ENCODE measurements at places on chromosomes 11 and 22.

- DNase-seq = no peak
Observed at GRCh38 chr11:58861533-58861932, 17.0 kb upstream of the GLYATL2 start.

DNA sequence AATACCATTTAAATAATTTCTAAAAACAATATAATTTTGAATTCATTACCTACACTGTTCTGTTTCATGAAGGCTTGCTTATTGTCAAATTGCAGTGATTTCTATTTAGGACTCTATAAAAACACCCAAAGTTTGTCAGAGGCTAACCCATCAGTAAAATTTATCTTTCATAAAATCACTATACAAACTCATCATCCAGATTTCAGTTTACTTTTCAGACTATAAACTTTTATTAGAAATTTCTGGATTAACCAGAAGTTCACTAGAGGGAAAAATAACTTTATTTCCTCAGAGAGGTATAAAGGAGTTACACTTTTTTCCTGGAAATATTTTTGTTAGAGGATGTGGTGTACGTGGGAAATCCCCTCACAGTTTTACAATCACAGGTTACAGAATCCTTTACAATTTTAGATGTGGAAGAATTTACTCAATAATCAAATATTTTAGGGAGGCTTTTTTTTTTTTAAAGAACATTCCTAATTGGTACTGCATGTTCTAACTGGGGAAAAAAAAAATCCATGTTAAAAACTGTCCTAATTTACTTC lies 176.7 kb downstream of the SWAP70 start:
- no peak for DNase-seq

DNA sequence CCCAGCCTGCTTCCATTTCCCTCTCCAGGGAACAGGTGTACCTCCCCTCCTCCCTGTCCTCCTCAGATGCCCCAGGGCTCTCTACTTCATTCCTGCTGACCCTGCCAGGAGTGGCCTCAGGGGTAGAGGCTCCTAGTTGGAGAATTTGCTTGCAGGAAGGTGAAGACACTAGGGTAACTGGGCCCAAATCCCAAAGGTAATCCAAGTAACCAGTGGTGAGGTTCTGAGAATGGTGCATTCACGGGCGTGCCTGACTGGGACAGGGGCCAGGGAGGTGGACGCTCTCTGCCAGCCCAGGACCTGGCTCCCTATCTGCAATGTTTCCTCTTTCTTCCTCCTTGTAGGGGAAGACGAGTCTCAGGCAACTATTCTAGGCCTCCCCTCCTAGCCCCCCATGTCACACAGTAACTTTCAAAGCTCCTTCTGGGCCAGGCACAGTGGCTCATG lies 2.9 kb downstream of the SLC35C1 start:
- no peak for DNase-seq

- no peak for DNase-seq
Observed at GRCh38 chr22:23762842-23763578, at the start of gene C22orf15. C22orf15 (plus strand) TSS chr22:23762990; CDS start chr22:23763307, 317 bp downstream.

DNA sequence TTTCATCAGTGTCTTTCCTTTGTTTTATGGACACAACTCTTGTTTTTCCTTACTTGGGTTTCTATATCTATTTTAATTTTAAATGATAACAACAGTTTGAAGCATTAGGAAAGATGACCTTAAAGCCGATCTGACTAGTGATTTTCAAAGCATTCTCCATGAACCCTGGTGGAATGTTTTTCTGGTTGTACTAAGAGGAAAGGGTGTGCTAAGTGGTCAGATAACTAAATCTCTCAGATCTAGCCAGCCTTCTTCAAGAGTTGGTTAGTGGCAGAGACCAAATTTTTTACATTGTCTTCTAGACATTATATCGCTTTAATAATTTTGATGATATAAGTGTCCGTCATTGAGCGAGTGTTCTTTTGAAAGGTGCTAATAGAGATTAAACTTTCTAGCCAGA lies 134.4 kb downstream of the METTL15 start:
- no peak for DNase-seq

DNA sequence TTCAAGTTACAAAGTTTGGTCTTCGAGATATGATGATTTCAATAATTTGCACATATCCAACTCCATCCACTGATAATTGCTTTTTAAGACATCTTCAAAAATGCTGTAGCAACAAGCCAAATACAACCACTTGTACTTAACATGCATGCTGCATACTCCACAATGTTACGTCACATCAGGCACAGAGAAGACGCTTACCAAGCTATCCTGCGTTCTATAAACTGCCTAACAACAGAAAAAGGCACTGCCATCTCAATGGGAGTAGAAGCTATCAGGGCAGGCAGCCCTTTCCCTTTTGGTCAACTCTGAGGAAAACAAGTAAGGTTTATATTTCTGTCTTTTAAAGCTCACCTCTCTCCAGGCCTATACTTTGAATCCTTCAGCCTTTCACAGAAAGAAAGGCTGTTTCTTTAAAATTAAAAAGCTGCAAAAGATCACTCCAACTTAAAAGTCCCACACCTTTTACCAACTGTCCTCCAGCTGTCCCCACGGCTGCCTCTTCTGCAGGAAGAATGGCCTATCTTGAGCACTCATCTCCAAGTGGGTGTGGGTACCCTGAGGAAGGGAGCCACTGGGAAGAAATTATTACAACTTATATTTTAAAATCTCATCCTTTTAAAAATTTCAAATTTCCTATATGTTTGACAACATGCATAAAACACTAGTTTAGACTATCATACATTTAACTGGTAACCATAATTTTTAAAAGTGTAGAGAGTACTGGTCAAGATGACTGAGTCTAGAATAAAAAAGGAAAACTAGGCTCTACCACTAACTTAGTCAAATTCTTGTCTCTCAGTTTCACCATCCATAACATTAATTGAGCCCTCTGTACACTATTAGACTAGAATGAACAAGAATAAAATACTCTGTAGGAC lies 14.5 kb downstream of the PHF21A start:
- DNase-seq = no peak

- DNase-seq = no peak
Observed at GRCh38 chr22:26589845-26590736, at the start of gene TPST2. TPST2 (minus strand) TSS chr22:26590132; CDS start chr22:26541630, 48,502 bp downstream.

GRCh38 chr11:130873761-130874160 lies 42.5 kb downstream of the SNX19 start:
- no peak for DNase-seq

- no peak for DNase-seq
Observed at GRCh38 chr11:72494109-72494429, 59.7 kb upstream of the CLPB start.

DNA sequence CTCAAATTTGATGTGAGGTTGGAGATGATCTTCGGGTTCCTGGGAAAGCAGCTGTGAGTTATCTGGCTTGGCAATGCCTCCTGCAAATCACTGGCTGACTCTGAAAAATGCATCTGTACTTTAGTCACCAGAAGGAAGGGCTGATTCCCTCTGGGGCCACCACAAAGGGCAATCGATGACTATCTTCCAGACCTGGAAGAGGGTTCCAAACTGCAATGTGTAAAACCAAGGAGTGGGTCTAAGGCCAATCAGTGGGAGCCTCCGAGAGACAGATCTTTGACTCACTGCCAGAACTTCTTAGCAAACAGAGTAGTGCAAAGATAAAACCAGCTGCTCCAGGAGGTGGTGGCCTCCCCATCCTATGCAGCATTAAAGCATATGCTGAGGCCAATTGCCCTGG lies 29.1 kb upstream of the PAK1 start:
- DNase-seq = no peak

DNA sequence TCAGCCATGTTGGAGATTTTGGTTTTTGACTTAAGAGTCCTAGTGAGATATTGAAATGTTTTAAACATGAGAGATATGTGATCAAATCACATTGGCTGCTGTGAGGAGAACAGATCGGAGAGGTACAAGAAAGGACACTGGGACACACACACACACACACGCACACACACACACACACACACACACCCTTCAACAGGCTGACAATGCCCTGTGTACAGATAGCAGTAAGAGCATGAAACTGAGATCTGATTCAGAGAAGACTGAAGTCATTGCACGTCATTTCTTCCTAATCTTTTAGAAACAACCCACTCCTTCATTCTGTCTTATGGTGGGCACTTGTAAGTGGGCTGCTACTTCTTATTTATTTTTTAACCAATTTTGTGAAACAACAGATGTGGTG lies 200.5 kb upstream of the E2F8 start:
- no peak for DNase-seq

DNA sequence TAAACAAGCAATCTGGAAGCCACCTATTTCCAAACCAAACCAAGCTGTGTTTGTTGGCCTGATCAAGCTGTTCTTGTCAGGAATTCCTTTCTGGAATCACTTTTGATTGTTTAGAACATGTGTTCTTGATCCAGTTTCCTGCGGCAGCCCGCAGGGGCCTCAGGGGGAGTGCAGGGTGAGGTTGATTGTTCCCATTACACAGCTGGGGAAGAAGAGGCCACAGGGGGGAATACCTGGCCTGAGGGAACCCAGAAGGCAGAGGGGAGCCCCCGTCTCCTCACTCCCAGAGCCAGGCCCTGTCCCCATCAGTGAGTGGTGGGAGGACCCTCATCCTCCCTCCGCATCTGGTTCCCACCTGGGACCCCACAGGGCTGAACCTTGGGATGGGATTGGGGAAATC lies 4.2 kb downstream of the MRGPRD start:
- DNase-seq = no peak

- DNase-seq = no peak
Observed at GRCh38 chr11:112651386-112651785, 309.8 kb upstream of the NCAM1 start.

DNA sequence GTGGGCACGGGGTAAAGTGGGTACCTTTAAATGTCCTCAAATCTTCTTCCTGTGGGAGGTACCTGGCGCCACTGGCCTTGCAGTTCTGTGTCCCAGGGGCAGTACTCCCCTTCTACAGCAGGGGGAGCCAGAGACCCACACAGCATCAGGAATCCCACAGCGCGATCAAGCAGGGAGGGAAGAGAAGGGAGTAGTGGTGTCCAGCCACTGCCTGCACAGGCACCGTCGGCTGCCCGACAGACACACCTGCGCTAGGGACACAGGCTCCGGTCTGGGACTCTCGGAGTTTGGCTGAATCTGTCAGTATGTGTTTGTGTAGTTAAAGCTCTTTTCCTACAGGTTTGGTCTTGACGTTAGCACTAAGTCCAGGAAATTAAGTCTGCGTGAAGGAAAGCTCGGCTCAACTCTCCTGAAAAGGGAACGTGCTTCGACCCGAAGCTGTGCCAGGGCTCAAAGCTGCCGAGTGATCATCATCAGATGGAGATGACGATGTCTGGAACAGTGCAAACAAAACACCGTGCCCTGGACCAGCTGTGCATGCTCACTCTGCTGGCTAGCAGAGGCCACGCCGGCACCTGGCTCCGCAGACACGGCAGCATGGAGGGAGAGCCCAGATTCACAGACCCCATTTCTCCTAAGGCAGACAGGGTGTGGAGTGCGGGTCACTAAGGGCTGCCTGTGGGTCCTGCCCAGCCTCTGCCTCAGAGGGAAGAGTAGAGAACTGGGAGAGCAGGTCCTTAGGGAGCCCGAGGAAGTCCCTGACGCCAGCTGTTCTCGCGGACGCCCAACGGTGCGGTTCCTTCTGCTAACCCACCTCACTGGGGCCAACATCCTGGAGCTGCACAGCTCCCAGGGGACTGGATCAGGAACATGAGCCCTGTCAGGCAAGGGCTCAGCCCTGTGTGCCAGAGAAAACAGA lies 56.0 kb upstream of the BID start:
- DNase-seq = no peak

DNA sequence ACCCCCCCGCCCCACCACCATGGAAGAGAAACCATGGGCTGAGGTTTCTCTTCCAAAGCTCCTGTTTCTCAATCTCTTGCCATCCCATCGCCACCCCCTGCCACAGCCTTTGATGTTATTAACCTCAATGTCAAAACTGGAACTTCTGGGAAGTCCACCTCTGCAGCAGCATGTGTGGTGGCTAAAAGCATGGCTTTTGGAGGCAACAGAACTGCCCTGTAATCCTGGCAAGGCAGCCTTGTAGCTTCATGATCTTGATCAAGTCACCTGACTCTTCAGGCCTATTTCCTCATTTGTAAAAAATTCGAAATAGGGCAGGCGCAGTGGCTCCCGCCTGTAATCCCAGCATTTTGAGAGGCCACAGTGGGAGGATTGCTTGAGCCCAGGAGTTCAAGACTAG lies 3.5 kb upstream of the COX8A start:
- DNase-seq = no peak

- DNase-seq = no peak
Observed at GRCh38 chr11:96136613-96137298, 206.2 kb downstream of the MAML2 start.

DNA sequence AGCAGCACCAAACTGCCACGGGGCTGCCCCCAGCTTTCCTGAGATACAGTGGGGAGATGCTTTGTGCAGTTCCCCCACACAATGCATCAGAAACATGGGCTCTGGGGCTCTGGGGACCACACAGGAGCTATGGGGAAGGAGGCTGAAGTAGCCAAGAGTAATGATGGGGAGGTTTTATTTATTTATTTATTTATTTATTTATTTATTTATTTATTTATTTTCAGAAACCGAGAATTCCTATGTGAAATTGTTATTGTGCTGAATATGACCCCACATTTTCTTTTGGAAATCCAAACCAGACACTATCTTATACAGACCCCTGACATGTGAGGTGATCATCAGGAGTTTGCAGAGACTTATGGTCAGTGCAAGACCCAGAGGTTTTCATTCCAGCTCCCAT lies 84.4 kb downstream of the MTNR1B start:
- DNase-seq = no peak

GRCh38 chr11:20116825-20117224 lies 43.5 kb downstream of the DBX1 start:
- DNase-seq = no peak

- DNase-seq = no peak
Observed at GRCh38 chr11:819943-820649, 1.4 kb downstream of the PNPLA2 start.

- no peak for DNase-seq
Observed at GRCh38 chr11:64238999-64239398, 1.9 kb upstream of the FKBP2 start.

DNA sequence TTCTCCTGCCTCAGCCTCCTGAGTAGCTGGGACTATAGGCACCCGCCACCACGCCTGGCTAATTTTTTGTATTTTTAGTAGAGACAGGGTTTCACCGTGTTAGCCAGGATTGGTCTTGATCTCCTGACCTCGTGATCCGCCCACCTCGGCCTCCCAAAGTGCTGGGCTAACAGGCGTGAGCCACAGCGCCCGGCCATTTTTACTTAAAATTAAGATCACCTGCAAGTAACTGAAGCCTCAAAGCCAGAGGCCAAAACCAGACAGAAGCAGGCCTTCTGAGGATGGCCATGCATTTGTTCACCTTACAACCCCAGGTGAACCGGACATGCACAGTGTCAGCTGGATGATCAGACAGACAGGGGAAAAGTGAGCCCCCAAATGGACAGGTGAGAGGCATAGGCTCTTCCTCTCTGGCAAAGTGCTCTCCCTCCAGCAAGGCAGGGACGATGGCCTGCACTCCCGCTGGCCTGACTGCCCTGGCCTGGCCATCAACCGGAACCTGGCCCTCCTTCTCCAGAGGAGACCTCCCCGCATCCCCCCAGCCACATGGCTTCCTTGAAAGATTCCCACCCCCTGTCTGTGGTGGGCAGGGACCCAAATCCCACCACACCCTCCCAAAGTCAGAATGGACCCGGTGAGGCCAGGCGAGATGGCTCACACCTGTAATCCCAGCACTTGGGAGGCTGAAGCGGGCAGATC lies 25.9 kb downstream of the APOBEC3H start:
- no peak for DNase-seq

- no peak for DNase-seq
Observed at GRCh38 chr11:57815476-57815875, 53.9 kb downstream of the CTNND1 start.

All from cortex of kidney (tissue), 1 donor.